ENCODE measurements at places on chromosomes 2 and 18.

GRCh38 chr2:72112981-72113846 is 34.4 kb downstream of the CYP26B1 start:
- DNase-seq, result no peak

- no peak for DNase-seq
These were observed 23.2 kb downstream of the GYPC start for GRCh38 chr2:126679094-126679713.

GRCh38 chr2:29201979-29202378 is 86.8 kb downstream of the CLIP4 start:
- DNase-seq, result no peak

DNA sequence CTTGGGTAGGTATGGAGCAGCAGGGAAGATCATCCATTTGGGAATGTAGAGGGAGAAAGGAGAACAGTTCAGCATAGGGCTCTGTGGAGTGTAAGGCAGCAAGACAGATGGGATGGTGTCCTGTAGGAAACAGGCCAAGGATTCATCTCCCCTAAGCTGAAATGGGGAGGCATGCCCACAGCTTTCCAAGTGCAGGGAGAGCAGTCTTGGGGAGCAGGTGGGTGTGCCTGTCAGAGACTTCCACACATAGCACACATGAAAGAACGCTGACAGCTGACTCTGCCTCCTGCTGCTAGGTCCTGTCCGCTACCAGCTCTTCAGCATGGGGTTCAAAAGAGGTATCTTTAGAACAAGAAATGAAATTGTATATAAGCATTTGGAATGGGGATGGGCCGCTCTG is 9.0 kb downstream of the SETBP1 start:
- no peak for DNase-seq

- no peak for DNase-seq
These were observed 5.7 kb downstream of the SP140 start for GRCh38 chr2:230231251-230231650.

- DNase-seq, result no peak
These were observed 49.2 kb downstream of the ICA1L start for GRCh38 chr2:202822411-202822810.

GRCh38 chr18:46482831-46483230 is 174.2 kb downstream of the LOXHD1 start:
- no peak for DNase-seq

GRCh38 chr2:135844301-135844895 is 7.4 kb upstream of the LCT start:
- DNase-seq, result no peak

Measured in fibroblast of upper back skin (primary cell).